Activated gamma-delta T cell treated with Interleukin-2 at 50 U/mL for 16 hours (primary cell): ENCODE measurements at places on chromosomes 7 and 10.

DNA sequence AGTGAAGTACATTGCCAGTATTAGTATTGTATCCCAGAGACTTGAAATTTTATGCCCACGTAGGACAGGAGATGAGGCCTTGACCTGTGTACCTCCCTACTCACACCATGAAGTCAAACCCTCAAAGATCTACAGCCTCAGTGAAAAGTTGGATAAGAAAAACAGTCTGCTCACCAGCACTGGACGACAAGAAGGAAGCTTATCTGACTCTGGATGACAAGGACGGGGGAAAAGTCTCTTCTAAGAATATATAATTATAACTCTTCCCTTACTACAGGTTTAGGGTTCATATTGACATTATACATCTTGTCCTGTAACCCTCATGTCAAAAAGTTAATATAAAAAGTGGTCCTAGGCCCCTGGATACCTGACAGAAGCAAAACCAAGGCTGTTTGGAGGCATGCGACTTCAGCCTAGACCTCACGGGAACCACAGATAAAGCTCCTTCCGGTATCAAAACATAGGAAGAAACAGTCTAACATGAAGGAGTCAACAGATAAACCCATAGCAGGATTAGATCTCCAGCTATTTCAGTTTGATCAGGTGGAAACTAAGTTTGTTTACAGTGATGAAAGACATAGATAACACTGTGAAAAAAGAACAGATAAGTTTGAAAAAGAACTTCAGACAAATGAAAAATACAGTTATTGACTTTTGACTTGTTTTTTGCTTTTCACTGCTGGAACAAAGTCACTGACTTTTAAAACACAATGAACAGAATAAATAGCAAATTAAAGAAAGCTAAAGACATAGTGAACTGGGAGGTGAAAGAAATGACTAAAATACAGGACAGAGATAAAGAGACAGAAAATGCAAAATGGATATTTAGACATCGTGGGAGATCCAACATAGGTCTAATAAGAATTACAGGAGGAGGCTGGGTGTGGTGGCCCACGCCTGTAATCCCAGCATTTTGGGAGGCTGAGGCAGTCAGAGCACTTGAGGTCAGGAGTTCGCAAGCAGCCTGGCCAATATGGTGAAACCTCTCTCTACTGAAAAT is 145.9 kb downstream of the PHTF2 start:
- no peak for DNase-seq

DNA sequence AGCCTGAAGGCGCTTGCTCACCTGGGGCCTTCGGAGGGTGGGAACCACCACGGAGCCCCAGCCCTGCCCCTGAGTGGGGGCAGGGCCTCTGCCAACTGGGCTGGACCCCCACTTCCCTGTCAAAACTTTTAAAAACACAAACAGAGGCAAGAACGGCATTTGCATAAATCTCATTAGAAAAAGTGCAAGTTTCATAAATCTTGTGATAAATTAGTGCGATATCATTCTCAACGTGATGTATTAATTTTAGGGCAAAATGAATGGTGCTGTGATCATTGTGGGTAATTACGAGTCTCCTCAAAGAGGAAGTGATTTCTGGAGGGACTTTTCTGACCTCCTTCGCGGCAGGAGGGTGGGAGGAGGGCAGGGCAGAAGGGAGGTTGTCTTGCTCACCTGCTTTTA is 98.3 kb downstream of the CDH23 start:
- no peak for DNase-seq

GRCh38 chr7:32479574-32480200 is 10.5 kb downstream of the LSM5 start:
- no peak for DNase-seq

DNA sequence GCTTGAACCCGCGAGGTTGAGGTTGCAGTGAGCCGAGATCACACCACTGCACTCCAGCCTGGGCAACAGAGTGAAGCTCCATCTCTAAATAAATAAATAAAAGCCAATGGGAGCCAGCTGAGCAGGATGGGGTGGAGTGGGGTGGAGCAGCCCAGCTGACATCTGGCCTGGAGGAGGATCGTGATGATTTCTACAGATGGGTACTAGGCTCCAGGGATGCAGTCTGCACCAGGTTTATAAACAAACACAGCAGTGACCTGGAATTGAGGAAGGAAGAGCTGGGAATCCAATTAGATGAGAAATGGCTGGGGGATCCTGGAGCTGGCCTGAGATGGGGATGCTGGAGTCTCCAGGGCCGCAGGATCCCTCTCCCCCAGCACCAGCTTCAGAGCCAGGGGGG is 7.3 kb upstream of the GRIFIN start:
- no peak for DNase-seq

DNA sequence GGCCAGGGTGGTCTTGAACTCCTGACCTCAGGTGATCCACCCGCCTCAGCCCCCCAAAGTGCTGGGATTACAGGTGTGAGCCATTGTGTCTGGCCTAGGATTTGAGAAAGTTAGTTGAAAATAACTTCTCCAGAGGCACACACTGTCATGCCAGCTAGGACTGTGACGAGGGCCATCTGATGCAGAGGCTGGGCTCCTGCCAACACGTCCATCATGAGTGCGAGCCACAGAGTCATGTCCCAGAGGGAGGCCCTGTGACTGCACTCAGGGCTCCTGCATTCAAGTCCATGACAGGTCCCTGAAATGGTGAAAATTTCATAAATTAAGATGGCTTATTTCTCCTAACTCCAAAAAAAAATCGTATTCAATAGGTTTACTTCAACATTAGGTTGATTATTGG is 17.1 kb downstream of the C10orf120 start:
- DNase-seq, result no peak

DNA sequence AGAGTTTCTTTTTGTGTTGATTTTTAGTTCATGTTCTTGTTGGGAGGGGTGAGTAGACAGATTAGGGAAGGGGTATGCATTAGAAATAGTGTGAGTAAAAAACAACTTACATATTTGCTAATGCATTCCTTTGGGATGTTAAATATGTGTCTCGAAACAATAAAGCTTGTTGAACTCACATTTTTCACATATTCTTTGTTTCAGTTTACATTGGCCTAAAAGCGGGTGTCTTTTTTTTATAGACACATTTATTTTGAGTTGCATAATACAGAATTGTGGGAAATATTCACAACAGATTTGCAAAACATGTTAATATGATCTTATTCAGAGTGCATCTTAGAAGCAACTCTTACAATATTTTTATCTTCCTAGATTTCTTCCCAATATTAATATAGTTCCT is 337.5 kb upstream of the CNTNAP2 start:
- no peak for DNase-seq

- DNase-seq, result no peak
These were observed 301.7 kb downstream of the TCERG1L start for GRCh38 chr10:131009791-131010190.

GRCh38 chr7:117143066-117143465 is 179.8 kb downstream of the WNT2 start:
- no peak for DNase-seq

GRCh38 chr7:22251281-22251680 is 105.7 kb downstream of the RAPGEF5 start:
- no peak for DNase-seq

GRCh38 chr7:29734246-29734731 is 72.0 kb upstream of the WIPF3 start:
- no peak for DNase-seq

GRCh38 chr7:158783595-158783994 is 45.7 kb downstream of the ESYT2 start:
- DNase-seq, result no peak

- DNase-seq, result no peak
These were observed 81.3 kb downstream of the ITGB8 start for GRCh38 chr7:20412032-20412431.

GRCh38 chr7:74187915-74188675 is 13.9 kb downstream of the EIF4H start:
- no peak for DNase-seq
